NCI-H1417 (cell line): ENCODE measurements at places on chromosomes 6 and 20.

DNA sequence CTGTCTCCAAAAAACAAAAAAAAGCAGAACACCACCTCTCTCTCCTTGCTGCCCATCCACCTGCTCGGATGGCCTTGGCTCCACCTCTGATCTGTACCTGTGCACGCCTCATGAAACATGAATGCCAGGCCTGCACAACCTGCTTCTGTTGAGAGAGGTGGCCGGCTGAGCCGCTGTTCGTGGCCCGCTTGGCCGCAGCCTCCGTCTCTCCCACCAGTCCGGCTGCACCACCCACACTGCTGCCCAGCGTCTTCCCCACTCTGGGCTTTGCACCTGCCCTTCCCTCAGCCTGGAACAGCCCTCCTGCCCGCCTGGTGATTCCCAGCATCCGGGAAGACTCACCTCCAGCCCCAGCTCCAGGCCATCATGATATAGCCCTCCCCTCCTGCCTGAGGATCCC, 12.2 kb upstream of the ZBTB46 start:
- DNase-seq, result no peak

DNA sequence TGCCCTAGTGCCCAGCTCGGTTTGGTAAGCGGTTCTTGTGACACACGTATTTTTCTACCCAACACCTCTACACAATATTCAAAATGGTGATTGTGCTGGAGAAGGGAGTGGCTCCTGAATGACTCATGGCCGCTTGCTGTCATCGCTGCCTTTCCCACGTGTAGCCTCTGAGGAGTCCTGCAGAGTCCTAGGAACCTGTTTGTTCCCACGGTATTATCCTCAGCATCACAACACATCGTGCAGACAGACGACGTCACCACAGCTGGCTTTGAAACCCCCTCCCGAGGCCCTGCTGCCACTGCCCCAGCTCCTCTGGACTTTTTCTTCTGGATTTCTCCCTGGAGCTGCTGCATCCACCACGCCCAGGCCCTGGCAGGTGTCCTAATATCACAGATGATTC, 353.5 kb downstream of the SMOC2 start:
- no peak for DNase-seq

- no peak for DNase-seq
Measured at GRCh38 chr6:1615151-1615852, 5.6 kb downstream of the FOXC1 start.

- DNase-seq, result no peak
Measured at GRCh38 chr20:53074811-53075314, 102.7 kb downstream of the TSHZ2 start.

- DNase-seq, result no peak
Measured at GRCh38 chr6:21678990-21679389, 85.4 kb downstream of the SOX4 start.

GRCh38 chr6:31114970-31115849, 610 bp downstream of the PSORS1C1 start:
- no peak for DNase-seq

GRCh38 chr6:128443553-128443952, 76.8 kb downstream of the PTPRK start:
- DNase-seq, result no peak

DNA sequence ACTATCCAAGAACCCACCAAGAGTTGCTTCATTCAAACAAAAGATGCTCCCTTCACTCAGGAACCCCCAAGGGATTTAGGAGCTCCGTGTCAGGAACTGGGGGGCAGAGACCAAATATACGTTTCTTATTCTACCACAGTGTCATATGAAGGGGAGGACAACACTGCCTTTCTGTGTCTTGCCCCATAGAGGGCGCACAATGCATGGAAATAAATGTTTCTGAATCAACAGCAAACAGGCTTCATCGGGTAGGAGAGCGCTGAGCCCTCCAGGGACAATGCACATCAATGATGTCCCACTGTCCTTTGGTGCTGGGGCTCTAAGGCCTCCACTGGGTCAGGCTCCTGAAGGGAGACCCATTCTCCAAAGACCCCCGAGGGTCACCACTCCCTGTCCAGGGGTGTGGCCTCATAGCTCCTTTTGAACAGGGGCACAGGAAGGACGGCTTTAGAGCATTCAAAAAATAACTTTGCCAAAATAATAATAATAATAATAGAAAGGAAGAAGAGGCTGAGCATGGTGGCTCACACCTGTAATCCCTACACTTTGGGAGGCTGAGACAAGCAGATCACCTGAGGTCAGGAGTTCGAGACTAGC, 31.1 kb downstream of the PLG start:
- peak; percentile 6 for DNase-seq

DNA sequence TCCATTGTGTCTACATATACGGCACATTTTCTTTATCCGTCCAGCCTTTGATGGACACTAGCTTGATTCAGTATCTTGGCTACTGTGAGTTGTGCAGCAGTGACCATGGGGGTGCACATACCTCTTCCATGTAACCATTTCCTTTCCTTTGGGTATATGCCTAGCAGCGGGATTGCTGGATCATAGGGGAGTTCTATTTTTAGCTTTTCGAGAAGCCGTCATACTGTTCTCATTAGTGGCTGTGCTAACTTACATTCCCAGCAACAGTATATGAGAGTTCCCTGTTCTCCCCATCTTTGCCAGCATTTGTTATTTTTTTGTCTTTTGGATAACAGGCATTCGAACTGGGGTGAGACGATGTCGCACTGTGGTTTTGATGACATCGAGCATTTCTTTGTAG, 395.0 kb downstream of the SMOC2 start:
- DNase-seq, result no peak

- DNase-seq, result no peak
Measured at GRCh38 chr6:81731814-81732213, 20.7 kb downstream of the TENT5A start.

DNA sequence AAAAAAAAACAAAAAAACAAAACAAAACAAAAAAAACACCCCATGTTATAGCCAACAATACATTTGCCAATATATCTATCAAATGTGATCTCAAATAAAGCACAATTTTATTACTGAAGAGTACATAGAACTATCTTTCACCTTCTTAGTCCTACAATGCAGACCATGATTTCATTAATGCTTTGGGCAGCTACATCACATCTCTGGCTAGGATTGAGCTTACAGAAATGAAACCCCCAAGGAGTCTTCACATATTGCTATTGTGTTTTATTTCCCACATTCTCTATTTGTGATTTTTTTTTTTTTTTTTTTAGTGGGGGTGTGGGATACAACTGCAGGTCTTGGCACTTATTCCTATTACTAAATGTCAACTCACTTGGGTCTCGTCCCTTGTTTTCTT, 189.3 kb downstream of the BACH2 start:
- DNase-seq, result no peak

- DNase-seq, result no peak
Measured at GRCh38 chr6:14704383-14705271, 541.2 kb upstream of the JARID2 start.

- no peak for DNase-seq
Measured at GRCh38 chr6:168162366-168162765, 83.4 kb upstream of the FRMD1 start.

DNA sequence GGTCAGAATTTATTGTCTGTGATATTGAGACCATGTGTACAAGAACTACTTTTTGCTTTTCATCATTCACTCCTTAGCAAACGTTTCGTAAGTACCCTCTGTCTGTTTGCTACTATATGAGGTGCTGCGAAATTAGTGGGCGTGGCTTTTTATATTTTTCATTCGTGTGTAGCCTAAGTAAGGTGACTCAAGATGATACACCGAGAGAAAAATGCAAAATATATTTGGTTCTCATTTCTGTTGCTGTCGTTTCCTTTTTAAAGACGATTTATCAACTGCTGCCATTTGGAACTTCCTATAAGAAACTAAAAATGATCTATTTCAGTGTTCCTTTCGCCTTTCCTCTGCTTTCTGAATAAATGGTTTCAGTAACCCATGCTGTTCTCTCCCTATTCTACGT, 61.2 kb downstream of the VAPB start:
- no peak for DNase-seq

- no peak for DNase-seq
Measured at GRCh38 chr6:167150941-167151549, 6.7 kb downstream of the GPR31 start.

DNA sequence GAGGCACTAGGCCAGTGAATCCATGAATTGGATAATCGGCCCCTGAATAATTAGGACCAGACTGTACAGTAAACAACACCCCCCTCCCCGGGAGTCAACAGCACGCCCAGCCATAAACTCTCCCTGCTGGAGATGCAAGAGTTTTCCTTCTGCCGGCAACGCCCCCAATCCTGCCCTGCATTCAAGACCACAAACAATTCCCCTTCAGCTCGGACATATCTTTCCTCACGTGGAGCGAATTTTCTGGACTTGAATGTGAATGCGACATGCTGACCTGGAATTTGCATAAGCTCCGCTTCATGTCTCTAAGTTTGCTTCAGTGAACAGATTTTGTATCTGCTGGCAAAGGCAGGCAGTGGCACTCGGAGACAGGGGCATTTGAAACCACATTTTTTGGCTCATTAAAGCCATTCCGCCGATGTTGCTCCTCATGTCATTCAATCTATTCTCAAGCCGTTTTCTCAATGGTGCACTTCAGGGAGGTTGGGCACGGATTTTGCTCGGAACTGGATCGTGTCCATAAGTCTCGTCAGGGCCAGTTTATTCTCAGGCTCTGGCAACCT, 38.0 kb upstream of the GMPR start:
- DNase-seq, result peak; percentile 32
